GM18507 (cell line): ENCODE measurements at places on chromosomes 1 and 21.

- DNase-seq: no peak
These were observed 106.8 kb downstream of the AK5 start for GRCh38 chr1:77388661-77389060.

DNA sequence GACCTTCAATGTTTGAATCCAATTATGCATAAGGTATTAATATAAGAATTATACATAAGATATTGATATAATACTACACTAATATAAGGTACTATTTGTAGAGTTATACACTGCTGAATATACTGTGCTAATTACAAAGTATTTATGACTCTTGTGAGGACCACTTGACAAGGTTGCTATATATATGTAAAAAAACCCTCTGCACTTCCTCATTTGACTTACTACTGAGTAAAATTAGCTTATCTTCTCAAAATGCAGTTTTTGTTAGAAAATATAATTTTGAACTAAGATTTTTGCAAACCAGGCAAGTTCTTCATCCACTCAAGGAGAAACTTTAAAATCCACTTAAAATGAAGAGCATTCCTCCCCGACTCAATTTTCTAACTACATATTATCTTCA lies 8.5 kb downstream of the SIKE1 start:
- no peak for DNase-seq

- no peak for DNase-seq
These were observed 42.4 kb downstream of the GLUL start for GRCh38 chr1:182348961-182349747.

DNA sequence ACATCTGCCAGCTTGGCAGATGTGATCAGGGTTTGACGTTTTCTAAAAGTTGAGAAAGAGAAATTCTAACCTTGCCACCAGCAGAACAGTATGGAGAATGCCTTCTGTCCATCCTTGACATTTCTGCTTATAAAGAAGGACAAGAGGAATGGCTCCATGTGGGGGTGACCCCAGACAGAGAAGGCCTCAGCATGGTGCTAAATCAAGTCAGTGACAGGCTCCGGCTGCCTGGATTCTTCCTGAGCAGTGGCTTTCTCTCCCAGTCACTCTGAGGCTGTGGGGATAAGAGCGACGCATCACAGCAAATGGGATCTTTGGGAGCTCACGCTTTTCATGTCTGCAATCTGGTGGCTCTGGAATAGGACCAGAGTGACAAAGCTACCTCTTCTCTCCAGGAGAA lies 640.2 kb upstream of the CAMK1G start:
- DNase-seq: no peak

DNA sequence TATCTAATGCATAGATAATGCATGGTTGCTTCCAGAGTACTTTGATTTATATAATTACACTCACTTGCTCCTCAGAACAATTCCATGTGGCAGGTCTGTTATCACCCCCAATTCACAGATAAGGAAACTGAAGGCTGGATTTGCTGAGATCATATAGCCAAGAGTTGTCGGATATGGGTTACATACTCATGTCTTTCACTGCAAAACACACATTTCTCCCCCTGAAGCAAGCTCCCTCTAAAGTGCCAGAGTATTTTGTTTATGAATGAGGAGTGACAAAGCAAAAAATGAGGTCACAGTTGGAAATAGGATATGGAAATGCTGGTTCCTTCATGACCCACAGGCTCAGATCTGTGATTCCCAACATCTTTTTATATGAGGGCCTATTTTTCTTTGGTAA lies 134.2 kb downstream of the ROR1 start:
- no peak for DNase-seq

DNA sequence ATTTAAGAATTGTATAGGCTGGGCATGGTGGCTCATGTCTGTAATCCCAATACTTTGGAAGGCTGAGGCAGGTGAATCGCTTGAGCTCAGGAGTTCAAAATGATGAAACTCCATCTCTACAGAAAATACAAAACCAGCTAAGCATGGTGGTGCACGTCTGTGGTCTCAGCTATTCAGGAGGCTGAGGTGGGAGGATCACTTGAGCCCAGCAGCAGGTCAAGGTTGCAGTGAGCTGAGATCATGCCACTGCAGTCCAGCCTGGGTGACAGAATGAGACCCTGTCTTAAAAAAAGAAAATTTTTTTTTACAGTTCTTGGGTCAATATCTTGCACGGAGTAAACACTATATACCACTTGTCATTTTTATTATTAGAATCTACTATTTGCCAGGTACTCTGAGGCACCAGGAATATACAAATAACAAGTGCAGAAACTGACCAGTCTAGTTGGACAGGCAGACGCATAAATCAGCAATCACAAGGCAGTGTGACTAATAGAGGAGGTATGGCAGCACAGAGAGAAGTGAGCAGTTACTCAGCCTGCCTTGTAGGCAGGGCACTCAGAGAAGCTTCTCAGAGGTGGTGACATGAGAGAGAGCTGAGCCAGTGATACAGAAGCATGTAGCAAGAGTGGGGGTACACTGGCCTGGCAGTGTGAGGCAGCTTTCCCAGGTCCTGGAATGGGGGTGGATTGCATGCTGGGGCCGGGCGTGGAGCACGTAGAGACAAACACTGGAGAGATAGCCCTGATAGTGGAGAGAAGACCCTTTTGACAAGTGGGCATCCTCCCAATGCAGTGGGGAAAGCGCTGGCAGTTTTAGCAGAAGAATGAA lies 8.0 kb downstream of the PHLDA3 start:
- no peak for DNase-seq

DNA sequence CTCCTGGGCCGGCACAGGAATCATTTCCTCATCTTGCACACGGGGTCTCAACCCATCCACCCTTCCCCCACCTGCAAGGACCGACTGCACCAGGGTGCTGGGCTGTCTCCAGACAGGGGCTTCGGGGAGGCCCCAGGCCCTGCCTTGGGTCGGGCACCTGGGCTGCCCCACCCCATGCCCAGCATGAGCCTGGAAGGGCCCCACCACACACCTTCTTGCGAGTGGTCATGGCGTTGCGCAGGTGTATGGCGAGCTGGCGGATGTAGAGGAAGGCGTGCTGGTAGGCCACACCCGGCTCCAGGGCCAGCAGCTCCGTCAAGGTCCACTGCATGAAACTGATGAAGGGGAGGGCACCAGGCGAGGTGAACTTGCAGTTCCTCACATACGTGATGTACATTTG lies 6.9 kb downstream of the NOC2L start:
- no peak for DNase-seq

DNA sequence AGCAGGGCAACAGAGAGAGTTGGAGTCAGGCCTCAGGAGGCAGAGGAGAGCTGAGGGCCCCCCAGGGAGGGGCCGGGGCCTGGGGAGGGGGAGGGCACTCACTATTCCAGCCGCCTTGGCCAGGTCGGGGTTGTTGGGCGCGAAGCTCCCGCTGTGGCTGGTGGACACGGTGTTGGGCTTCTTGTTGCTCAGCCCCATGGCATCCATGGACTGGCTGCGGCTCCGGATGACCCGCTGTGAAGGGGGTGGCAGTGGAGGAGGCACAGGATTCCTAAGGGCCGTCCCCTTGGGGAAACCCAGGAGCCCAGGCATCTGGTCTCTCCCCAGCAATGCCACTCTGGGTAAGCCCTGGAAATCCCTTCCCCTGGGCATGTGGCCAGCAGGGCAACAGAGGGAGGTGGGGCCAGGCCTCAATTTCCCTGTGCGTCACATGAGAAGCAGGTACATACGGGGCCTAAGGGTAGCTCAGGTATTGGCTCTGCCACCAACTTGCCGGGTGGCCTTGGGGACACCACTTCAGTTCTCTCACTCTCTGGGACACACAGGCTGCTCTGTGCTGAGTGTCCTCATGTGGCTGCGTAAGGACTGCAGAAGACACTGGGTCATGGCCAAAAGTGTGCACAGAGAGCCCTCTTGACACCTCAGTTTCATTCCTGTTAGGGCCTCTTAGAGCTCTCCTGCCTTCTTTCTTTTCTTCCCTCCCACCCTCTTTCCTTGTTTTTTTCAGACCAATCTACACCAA lies 63.0 kb downstream of the RAP1GAP start:
- no peak for DNase-seq

GRCh38 chr1:26102119-26102518 lies 9.5 kb upstream of the PDIK1L start:
- DNase-seq: no peak

GRCh38 chr1:9416506-9416905 lies 122.8 kb upstream of the SLC25A33 start:
- DNase-seq: no peak

DNA sequence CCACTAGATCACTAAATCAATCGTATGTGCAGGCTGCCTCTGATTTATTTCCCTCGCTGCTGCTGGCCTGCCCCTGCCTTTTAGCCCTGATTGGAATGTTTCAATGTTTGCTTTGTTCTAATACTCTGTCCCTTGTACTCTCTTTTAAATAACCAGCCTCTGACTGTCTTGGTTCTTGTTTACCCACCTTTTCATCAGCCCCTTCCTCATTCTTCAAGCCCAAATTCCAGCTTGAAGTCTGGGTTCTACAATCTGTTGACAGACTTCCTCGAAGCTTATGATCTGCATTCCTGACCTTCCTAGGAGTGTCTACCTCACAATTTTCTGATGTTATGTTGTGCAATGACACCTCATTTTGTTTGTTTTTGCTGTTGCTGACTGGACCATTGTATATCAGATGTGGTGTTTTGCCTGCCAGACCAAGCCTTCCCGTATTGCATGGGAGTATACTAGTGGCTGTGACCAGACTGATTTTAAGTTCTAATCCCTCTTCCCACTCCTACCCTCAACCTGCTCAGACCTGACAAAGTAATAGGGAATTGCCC lies 46.6 kb upstream of the APOBEC4 start:
- no peak for DNase-seq

DNA sequence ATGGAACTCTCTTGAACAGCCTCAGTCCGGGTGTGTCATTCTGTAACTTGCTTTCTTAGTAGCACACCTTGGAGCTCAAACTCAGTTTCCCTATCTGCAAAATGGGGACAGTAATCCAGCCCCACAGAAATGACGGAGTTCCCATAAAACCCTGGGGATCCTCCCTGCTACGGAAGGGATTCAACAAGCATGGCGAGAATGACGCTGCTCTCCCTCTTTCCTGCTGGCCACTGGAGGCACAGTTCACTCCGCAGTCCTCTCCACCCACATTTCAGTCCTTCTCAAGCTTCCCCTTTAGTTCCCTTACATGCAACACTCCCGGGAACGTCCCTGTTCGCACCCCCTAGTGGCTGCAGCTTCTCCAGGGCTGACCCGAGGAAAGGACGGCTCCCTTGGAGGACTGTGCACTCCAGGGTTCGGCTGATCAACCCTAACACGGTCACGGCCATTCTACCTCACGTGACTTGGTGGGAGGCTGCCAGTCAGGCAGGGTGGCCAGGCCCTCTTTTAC lies 20.6 kb downstream of the RUNX3 start:
- DNase-seq: no peak
